ENCODE measurements at places on chromosomes 6 and 20. TPM values are rescaled to one million over a fixed set of nuclear protein-coding genes. Genes with fewer than 3 reads are reported as not detected.

GRCh38 chr20:21521596-21522480 is 8.0 kb upstream of the NKX2-2 start:
- DNase-seq, result no peak

GRCh38 chr20:5160882-5161281 is 34.1 kb downstream of the CDS2 start:
- no peak for DNase-seq

GRCh38 chr6:32154514-32155161 is 697 bp downstream of the PPT2 start:
- peak; percentile 85 for DNase-seq

DNA sequence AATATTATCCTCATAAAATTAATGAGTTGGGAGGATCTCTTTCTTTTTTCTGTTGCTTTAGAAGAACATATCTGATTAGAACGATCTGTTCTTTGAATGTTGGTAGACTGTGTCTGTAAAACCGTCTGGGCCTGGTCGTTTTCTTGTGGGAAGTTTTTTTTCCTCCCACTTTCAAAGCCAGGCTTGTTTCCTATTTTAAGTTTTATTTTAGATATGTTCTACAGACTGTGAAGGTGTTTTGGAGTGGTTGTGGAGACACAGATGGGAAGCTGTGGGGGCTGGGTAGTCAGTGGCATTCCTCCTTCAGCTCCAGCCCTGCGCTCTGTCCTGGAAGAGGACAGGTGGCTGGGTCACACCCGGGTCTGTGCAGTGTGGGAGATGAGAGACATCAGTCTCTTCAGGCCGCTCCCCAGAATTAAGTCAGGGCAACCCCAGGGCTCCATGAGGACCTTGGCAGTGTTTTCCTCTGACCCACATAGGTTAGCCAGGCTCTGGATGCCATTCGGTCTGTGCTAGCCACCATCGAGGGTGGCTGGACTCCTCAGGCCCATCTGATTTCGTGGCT is 92.0 kb upstream of the SCP2D1 start:
- DNase-seq, result no peak

DNA sequence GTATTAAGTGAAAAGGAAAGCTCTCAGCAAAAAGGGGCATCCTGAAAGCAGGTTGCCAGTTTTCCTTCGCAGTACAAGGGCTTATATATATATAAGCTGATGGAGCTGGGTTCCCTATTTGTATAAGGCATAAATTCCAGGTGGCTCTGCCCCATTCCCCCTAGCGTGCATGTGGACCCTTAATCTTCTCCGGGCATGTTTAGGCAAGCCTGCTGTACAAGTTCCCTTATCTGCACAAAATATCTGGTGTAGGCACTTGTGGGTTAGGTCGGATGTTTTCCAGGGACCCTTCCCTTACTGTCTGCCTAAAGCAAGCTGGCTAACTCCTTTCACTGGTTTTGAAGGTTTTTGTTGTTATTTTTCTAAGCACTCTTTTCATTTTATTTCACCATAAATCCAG is 140.7 kb downstream of the FUT9 start:
- no peak for DNase-seq

- DNase-seq, result peak; percentile 58
Measured at GRCh38 chr20:59831024-59831915, 102.2 kb downstream of the SYCP2 start.

GRCh38 chr6:75418233-75418632 is 75.4 kb downstream of the FILIP1 start:
- DNase-seq, result no peak

DNA sequence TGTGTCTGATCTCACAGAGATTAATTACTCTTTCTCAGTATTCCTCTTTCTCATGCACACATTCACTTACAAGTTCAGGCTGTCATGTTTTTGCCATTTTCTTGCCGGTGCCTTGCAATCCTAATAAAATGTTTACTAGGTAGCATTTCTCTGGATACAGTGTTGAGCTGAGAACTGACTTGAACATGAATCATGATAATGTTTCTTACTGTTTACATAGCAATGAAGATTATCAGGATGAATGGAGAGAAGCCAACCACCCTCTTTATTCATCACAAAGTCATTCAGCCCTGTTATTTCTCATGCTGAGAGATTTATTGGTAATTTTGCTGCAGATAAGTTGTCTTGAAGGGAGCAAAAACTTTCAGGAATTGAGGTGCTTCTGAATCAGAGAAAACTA is 185.5 kb upstream of the ECI2 start:
- DNase-seq, result no peak

- no peak for DNase-seq
Measured at GRCh38 chr20:7392542-7393206, 547.6 kb downstream of the HAO1 start.

- no peak for DNase-seq
Measured at GRCh38 chr20:1150218-1150617, 31.8 kb downstream of the PSMF1 start.

- DNase-seq, result no peak
Measured at GRCh38 chr20:9629831-9630230, 115.4 kb downstream of the LAMP5 start.

- no peak for DNase-seq
Measured at GRCh38 chr6:136566851-136567250, 16.6 kb upstream of the MAP7 start.

DNA sequence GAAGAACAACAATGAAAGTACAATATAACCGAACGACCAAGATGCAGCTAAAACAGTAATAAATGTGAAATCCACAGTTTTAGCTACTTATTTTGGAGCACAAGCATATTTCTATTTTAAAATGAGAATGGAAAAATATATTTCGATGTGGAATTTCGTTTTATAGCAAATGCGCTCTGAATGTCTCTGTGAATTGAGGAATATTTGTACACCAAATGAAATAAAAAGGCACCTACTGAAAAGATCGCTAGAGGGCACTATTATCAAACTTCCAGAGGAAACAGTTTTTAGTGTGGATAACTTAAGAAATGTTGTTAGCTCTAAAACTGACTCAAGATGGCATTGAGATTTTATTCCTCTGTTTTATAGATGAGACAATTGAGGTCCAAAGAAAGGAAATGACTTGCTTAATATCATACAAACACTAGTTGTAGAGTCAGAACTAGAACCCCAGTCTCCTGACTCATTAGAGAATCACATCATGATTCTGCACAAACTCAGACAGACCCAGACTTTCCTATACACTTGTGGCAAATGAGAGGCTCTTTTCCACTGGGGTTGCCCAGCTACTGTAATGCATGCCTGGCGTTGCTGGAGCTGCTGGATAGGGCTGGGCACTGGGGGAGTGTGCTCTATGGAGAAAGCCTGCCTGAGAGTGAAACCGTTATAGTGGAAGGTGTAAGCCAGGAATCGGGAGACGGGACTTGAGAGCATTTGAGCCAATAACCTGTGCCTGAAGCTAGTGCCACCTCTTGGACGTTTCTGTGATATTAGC is 51.9 kb downstream of the GCLC start:
- no peak for DNase-seq

GRCh38 chr6:18515767-18516166 is 128.6 kb downstream of the RNF144B start:
- no peak for DNase-seq

- DNase-seq, result no peak
Measured at GRCh38 chr6:116017546-116018295, 43.0 kb downstream of the FRK start.

GRCh38 chr6:118476551-118476950 is 71.5 kb upstream of the PLN start:
- no peak for DNase-seq

DNA sequence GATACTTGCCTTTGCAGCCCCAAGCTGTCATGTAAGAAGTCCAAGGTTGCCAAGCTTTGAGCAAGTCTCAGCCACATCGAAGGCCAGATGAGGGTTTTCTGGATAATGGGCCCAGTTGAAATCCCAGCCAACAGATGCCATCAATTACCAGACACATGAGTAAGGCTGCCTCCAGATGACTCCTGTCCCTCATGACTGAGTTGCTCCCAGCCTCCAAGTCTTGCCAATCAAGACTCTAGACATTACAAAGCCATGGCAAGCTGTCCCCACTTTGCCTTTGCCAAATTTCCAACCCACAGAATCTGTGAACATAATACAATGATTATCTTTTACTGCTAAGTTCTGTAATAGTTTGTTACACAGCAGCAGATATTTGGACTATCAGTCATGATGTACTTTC is 76.8 kb upstream of the ARMC2 start:
- DNase-seq, result no peak

CRIP3 gene
- 0.77 TPM for total RNA-seq

BRPF3 gene
- total RNA-seq, result 75.9 TPM

ADIG gene
- not detected for total RNA-seq

AKAP12 gene
- 6.3 TPM for total RNA-seq

OR2B6 gene
- total RNA-seq, result not detected

SIGLEC1 gene
- 12.2 TPM for total RNA-seq

HEY2 gene
- total RNA-seq, result 0.58 TPM

All from mucosa of descending colon (tissue), 3 donors.